ENCODE measurements at places on chromosomes 12 and 14.
A peak's percentile ranks its signal among the peaks of the same experiment; 100 is the strongest.

DNA sequence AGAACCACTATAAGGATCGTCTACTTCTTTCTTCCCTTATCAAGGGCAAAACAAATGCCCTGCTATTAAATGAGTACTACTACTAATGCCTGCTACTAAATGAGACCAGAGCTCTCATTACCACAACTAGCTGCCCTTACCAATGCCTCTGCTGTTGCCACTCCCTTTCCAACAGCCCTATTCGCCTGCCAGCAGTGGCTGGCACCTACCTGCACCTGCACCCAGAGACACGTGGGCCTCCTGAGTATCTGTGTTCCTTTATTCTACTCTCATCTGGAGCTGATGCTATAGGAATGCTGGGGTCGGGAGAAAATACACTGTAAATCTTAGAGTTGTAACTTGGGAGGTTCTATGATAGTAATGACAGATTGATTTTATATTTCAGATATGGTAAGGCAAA lies 174.7 kb downstream of the SLC2A13 start:
- DNase-seq: peak; percentile 47

DNA sequence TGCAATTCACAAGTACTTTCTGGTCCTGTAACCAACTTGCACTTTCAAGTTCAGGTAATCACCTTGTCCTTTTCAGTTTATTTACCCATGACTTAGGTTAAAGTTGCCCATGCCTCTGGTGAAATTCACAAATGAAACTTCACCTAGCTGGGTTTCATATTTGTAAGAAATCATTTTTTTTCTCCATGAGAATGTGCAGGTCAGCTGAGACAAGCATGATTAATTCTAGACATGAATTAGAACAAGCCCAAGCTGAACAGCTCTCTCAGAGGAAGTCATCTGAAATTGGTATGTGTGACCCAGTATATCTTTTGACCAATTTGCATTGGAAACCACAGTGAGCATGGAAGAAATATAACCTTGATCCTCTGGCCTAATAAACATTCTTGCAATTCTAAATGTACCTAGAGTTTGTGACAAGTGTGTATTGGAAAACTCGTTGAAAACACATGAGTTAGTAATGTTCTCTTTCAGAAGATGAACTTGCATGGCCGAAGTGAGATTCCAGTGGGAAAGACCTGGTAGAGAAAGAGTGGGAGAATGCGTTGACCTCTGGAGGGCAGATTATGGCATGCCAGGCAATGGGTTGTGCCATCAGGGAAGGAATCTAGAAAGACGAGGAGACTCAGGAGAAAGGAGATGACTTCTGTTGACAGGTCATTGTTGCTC lies 486.5 kb downstream of the ZFP36L1 start:
- no peak for DNase-seq

GRCh38 chr14:100733152-100733850 lies 6.6 kb downstream of the DLK1 start:
- DNase-seq: no peak

DNA sequence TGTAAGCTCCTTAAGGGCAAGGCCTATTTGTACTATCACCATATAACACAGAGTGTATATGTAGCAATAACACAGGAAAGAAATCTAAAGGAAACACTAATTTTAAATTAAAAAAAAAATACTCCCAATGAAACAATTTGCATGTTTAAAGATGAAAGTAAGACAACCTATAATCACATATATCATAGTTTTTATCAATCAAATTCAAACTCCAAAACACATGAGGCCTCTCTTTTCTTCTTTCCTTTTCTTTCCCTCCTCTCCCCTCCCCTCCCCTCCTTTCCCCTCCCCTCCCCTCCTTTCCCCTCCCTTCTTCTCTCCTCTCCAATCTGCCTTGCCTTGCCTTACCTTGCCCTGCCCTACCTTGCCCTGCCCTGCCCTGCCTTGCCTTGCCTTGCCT lies 405.8 kb upstream of the RPL10L start:
- no peak for DNase-seq

DNA sequence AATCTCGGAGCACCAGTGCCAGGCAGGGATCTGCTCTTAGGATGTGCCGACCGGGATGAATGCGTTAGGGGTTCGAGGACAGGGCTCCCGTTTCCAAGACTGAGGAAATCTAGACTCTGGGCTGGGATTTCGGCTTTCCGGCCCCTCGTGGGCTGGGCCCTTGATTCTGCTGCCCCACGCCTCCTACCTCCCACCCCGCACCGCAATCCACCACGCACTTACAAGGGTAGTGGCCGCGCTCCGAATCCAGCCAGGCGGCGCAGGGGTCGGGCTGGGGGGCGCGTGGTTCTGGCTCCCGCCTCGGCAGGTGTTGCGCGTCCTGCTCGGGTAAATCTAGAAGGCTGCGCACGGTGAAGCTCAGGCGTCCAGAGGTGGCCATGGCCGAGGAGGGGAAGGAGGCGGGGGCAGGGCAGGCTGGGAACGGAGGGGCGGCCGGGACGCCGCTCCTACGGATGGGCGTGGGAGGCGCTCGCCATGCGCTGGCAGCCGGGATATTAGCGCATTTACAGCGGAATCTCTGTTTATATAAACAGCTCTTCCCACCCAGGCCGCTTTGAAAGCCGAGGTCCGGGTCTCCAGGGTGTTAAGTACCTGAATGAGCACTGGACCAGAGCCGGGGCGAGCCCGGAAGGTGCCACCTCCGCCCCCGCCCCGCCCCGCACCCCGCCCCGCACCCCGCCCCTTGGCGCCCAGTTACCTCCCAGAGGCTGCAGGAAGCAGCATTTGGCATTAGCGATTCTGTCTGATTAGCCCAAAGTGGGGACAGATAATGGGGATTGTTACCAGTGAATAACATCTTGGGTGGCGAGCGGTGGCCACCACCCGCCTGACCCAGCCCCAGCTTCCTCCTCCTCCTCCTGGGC lies at the start of gene NKX2-8:
Gene NKX2-8 (minus strand): TSS at position 604 of the 863 bp plus-strand sequence. CDS start 225 bp downstream, at position 379.
- no peak for DNase-seq

- no peak for DNase-seq
These were observed 28.6 kb downstream of the CMKLR1 start for GRCh38 chr12:108310489-108310888.

DNA sequence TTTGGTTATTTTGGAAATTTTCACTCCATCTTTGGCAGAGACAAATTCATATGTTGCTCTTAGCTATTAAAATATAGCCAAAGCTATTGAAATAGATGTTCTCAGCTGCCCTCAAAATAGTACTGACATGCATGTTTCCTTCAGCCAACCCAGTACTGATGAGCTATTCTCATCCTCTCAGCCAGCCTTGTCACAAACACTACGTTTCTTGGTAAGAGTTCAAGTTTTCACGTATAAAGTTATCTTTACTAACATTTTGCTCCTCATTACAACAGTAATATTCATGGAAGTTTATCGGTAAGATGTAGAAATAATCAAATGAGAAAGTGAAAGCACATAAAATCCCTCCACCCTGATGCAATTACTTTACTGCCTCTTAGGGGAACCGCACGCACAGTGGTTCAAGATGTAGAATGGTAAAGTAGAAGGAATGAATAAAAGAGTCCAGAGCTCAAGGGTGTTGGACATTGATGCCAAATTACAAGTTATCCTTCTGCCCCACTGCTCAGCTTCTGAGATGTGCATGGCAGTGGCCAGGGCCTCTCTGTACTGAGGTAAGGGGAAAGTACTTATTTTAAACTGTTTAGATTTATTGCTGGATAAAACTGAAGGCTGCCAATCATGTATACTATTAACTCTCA lies 20.7 kb downstream of the GCH1 start:
- no peak for DNase-seq

DNA sequence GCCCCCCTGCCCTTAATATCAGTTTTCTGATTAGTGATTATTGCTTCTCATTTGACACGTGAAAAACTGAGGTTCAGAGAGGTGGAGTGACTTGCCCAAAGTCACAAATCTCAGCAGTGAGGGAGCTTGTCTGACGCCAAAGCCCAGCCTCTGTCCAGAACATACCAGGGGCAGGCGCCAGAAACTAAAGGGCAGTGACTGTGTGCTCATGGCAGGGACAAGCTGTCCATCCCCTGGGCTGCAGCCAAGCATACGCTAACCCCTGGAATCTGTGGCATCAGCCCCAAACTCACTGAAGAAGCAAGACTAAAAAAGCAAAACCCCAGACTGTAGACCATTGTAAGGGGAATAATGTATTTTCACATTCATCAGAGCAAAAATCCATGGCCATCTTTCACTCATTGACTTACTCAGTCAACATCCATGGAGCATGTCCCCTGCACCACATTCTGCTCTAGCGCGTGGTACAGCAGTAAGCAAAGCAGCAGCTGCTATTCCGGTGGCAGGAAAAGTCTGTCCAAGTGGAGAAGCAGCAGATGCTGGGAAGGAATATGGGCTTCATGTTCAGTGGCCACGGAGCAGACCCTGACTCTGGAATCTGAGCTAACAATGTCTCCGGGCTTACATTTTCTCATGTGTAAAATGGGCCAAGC lies 1.5 kb upstream of the SERPINA4 start:
- DNase-seq: no peak

GRCh38 chr12:130709151-130709970 lies 6.7 kb downstream of the RIMBP2 start:
- DNase-seq: no peak

GRCh38 chr12:67957383-67957782 lies 31.9 kb upstream of the IFNG-AS1 start:
- no peak for DNase-seq

GRCh38 chr12:106288494-106289195 lies 13.9 kb upstream of the TCP11L2 start:
- no peak for DNase-seq

- no peak for DNase-seq
These were observed 36.7 kb upstream of the GPATCH2L start for GRCh38 chr14:76115010-76115422.

GRCh38 chr14:89959853-89960445 lies 4.2 kb downstream of the TDP1 start:
- DNase-seq: no peak

DNA sequence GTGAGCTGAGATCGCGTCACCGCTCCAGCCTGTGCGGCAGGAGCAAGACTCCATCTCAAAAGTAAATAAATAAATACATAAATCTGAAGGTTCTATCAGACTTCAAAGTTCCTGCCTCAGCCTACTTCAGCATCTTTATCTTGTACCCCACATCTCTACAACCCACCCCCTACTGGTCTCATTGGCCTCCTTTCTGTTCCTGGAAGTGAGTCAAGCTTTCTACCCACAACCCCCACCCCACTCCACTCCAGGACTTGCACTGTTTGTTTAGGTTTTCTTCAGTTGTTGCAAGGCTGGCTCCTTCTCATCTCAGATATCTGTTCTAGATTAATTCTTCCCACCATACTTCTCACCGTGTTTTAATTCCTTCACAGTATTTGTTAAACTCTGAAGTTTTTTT lies 714 bp upstream of the PSMC6 start:
- no peak for DNase-seq

DNA sequence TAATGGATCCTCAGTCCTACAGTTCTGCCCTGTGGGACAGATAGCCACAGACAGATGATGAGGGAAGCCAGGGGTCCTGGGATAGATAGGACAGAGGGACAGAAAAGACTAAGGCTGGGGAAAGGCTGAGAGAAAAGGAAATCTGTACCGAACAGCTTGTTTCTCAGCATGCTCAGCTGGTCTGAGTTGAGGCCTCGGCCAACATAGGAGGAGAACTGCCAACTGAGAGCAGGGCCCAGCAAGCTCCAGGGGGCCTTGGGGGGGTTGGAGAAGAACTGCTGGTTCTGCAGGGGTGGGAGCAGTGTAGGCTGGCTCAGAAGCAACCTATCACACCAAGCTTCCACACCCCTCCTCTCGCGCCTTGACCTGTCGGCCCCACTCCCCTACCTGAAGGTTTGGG lies 10.1 kb downstream of the IL23A start:
- no peak for DNase-seq

DNA sequence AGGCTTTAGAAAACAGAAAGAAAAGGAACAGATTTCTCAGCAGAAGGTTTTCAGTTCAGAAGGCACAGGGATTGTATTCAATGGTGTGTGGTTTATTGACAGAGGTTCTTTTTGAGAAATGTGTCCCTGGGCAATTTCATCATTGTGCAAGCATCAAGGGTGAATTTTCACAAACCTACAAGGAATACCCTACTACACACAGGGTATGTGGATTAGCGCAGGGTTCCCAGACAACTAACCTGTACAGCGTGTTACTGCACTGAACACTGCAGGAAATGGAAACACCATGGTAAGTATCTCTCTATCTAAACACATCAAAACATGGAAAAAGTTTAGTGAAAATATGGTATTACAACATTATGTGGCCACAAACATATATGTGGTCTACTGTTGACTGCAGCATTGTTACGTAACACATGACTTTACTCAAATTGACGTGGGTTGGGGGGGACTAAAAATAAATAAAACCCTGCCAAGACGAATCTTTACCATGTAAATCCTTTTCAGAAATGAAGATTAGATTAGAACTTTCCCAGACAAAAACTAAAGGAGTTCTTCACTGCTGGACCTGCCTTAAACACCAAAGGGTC lies 893.1 kb downstream of the TMEM121 start:
- no peak for DNase-seq

DNA sequence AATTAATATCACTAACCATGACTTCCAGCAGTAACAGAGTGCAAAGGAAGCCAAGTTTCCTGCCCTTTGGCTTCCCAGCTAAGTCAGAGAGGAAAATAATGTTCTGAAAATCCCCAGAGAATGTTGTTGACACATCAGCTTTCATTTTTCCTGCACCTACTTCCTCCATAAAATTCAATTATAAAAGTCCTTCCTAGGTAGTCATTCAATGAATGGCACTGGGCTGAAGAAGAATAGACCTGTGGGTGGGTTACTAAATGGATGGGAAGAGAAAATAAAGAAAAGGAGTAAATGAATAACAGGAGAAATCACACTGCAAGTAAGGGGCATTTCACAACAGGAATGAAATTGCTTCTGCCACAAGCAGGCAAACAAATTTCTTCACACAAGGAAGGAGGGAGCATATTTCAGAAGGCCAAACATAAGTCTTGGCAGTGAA lies 73.2 kb upstream of the MDM1 start:
- peak; percentile 30 for DNase-seq

- no peak for DNase-seq
These were observed 4.2 kb downstream of the PRICKLE1 start for GRCh38 chr12:42585154-42585840.

GRCh38 chr14:37594971-37595808 lies at the start of the genes FOXA1 and TTC6:
TSS of gene FOXA1 (minus strand) at chr14:37595249. CDS start at chr14:37594972, 277 bp downstream.
TSS of gene TTC6 (plus strand) at chr14:37595629. CDS start at chr14:37622065, 26,436 bp downstream.
- DNase-seq: peak; percentile 79

GRCh38 chr14:28766469-28766955 lies at the start of gene FOXG1:
TSS of gene FOXG1 (plus strand) at chr14:28766787. CDS start at chr14:28767280, 493 bp downstream.
- no peak for DNase-seq

- no peak for DNase-seq
These were observed 2.8 kb downstream of the CARMIL3 start for GRCh38 chr14:24054646-24055045.

DNA sequence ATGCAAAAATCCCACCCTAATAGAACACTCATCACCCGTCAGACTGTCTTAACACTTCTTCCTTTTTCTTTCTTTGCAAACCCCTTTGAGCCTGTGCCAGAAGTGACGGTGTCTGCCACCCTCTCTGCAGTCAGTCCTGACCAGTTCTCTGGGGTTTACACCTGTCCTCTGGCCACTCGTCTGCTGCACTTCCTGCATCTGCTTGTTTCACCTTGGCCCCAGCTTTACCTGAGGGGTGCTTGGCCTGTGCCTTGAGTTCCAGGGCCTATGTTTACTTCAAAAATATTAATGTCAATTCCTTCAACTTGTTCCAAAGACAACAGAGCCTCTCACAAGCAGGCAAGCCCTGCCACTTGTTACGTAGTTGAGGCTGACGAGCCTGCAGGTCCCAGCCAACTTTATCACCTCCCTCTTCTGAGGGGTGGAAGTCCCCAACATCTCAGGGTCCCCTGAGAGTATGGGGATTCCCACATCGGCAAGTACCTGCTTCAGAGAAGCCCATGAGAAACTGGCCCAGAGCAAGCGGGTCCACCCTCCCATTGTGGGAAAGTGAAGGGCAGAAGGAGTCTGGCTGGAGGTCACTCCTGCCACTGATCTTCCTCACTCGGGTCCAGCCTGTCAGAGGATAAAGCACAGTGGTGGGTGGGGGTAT lies 205.4 kb downstream of the DAD1 start:
- no peak for DNase-seq

All from colonic mucosa (tissue), 4 donors.